ENCODE measurements at places on chromosomes 7 and 10.
A peak's percentile ranks its signal among the peaks of the same experiment; 100 is the strongest.

GRCh38 chr7:158550394-158550700 lies 37.3 kb downstream of the PTPRN2 start:
- no peak overlapping the region for H3K27ac ChIP-seq
- H3K27me3 ChIP-seq = no peaks in the 10 kb centered on the region
- H3K4me1 ChIP-seq = no peaks in the 10 kb centered on the region

- no peak overlapping the region for H3K27ac ChIP-seq
- no peaks in the 10 kb centered on the region for H3K36me3 ChIP-seq
- no peaks in the 10 kb centered on the region for H3K4me1 ChIP-seq
- no peak for DNase-seq
- no peak overlapping the region for H3K4me3 ChIP-seq
Measured at GRCh38 chr10:101099901-101100300, 31.2 kb upstream of the TLX1 start.

DNA sequence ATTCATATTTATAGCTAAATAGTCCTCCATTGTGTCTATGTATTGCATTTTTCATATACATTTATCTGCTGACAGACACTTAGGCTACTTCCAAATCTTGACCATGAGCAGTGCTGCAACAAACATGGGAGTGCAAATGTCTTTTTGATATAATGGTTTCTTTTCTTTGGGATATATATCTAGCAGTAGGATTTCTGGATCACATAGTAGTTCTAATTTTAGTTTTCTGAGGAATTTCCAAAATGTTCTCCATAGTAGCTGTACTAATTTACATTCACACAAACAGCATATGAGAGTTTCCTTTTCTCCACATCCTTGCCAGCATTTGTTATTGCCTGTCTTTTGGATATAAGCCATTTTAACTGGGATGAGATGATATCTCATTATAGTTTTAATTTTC lies 1521.3 kb downstream of the REEP3 start:
- H3K36me3 ChIP-seq = no peaks in the 10 kb centered on the region
- no peak overlapping the region for H3K4me3 ChIP-seq
- no peak for DNase-seq
- H3K27me3 ChIP-seq = no peaks in the 10 kb centered on the region

GRCh38 chr10:11789956-11790355 lies 33.2 kb upstream of the PROSER2 start:
- no peak overlapping the region for H3K4me3 ChIP-seq
- H3K27me3 ChIP-seq = peaks cover 14% of the 10 kb centered on the region
- H3K4me1 ChIP-seq = no peaks in the 10 kb centered on the region

GRCh38 chr10:15841696-15842095 lies 18.6 kb downstream of the MINDY3 start:
- H3K27ac ChIP-seq = no peak overlapping the region
- peaks cover 11% of the 10 kb centered on the region for H3K4me1 ChIP-seq
- 0 out of 2 replicates have a peak, but pooled peaks cover 4% of the 10 kb centered on the region for H3K36me3 ChIP-seq

GRCh38 chr7:95481271-95482165 lies 4.2 kb upstream of the ASB4 start:
- peaks cover 25% of the 10 kb centered on the region for H3K27me3 ChIP-seq
- no peak overlapping the region for H3K27ac ChIP-seq
- no peaks in the 10 kb centered on the region for H3K36me3 ChIP-seq

DNA sequence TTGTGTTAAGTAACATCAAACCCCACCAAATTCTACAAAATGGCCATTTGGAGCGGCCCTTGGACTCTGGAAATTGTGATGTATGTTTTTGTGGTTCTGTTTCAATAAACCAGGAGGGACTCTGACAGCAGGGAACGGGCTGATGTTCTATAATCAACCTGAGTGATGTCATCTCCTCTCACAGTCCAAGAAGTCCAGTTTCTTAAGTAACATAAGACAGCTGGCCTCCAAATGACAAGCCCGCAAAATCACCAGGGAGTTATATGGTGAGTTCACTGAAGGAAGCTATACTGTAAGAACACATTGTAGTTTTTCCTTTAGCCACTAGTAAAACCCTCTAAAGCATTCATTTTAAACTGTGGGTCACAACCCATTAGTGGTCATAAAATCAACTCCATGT lies 34.0 kb downstream of the GOT1 start:
- H3K36me3 ChIP-seq = 0 out of 2 replicates have a peak, but pooled peaks cover 9% of the 10 kb centered on the region
- peaks cover 49% of the 10 kb centered on the region for H3K4me1 ChIP-seq
- peak overlapping the region; percentile 57 for H3K4me3 ChIP-seq
- no peaks in the 10 kb centered on the region for H3K27me3 ChIP-seq
- peak overlapping the region; percentile 89 for H3K27ac ChIP-seq
- peak; percentile 70 for DNase-seq

- H3K27ac ChIP-seq = no peak overlapping the region
- DNase-seq = peak; percentile 28
- no peaks in the 10 kb centered on the region for H3K36me3 ChIP-seq
- peak overlapping the region; percentile 83 for H3K4me3 ChIP-seq
- peaks cover 14% of the 10 kb centered on the region for H3K4me1 ChIP-seq
- no peaks in the 10 kb centered on the region for H3K27me3 ChIP-seq
Measured at GRCh38 chr7:7970531-7971307, 2.1 kb downstream of the GLCCI1 start.

GRCh38 chr7:132654150-132654549 lies 77.9 kb upstream of the PLXNA4 start:
- no peak overlapping the region for H3K27ac ChIP-seq
- no peaks in the 10 kb centered on the region for H3K36me3 ChIP-seq
- H3K4me1 ChIP-seq = 0 out of 2 replicates have a peak, but pooled peaks cover 5% of the 10 kb centered on the region
- DNase-seq = peak; percentile 23
- peaks cover 7% of the 10 kb centered on the region for H3K27me3 ChIP-seq

DNA sequence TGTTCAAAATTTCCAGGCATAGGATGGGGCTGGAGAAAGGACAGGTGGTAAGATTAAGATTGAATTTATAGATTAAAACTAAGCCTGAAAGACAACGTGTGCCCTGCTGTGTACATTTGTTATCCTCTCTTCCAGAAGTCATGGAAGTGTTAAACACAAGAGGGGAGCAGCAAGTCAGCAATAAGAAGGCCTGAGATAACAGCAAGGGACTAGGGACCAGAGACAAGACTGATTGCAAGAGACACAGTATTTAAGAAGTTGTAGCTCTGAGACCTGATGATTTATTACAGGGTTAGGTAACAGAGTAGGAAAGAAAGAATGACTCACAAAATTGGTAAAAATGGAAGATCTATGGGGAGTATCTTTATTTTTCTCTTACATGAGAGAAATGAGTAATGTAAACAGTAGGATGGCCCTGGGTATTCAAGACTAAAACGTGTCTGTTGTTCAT lies 55.7 kb upstream of the COL1A2 start:
- H3K4me1 ChIP-seq = peaks cover 43% of the 10 kb centered on the region
- no peaks in the 10 kb centered on the region for H3K27me3 ChIP-seq
- H3K4me3 ChIP-seq = 0 out of 2 replicates have a peak overlapping the region, but pooled peaks have one; percentile 12
- DNase-seq = peak; percentile 79

DNA sequence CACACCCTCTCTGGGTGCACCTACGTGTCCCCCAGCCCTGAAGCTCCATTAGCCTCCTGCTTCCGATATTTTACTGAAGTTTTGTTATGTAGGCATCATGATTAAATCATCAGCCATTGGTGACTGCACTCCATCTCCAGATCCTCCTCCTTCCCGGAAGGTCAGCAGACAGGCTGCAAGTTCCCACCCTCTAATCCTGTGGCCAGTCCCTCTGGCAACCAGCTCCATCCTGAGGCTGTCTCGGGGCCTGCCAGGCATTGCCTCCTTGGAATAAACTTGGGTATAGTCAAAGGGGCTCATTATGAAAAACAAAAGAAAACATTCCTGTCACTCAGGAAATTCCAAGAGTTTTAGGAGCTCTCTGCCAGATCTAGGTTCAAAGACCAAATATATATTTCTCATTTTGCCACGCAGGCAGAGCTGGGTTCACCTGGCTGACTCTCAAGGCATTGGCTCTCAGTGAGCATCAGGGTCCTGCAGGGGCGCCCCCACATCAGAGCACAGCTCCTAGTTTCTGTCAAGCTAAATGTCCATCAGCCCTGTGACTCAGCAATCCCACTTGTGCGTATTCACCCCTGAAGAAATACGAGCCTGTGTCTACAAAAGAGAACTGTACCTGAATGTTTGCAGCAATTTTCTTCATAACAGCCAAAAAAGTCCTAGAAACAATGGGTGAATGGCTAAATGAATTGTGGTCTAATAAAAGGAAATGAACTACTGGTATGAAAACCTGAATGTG lies 27.4 kb upstream of the TMEM72 start:
- no peak overlapping the region for H3K27ac ChIP-seq
- DNase-seq = no peak
- no peaks in the 10 kb centered on the region for H3K36me3 ChIP-seq
- no peaks in the 10 kb centered on the region for H3K4me1 ChIP-seq
- no peaks in the 10 kb centered on the region for H3K27me3 ChIP-seq

GRCh38 chr10:132685921-132686680 lies 99.8 kb downstream of the NKX6-2 start:
- peaks cover 12% of the 10 kb centered on the region for H3K4me1 ChIP-seq
- no peak for DNase-seq
- H3K27me3 ChIP-seq = no peaks in the 10 kb centered on the region
- H3K27ac ChIP-seq = no peak overlapping the region
- H3K4me3 ChIP-seq = no peak overlapping the region

- no peaks in the 10 kb centered on the region for H3K27me3 ChIP-seq
- H3K27ac ChIP-seq = no peak overlapping the region
- DNase-seq = peak; percentile 55
- H3K4me1 ChIP-seq = peaks cover 20% of the 10 kb centered on the region
- H3K4me3 ChIP-seq = peak overlapping the region; percentile 8
Measured at GRCh38 chr7:36155811-36156361, 2.8 kb downstream of the EEPD1 start.

- no peaks in the 10 kb centered on the region for H3K27me3 ChIP-seq
- H3K4me1 ChIP-seq = no peaks in the 10 kb centered on the region
- no peak for DNase-seq
- H3K27ac ChIP-seq = no peak overlapping the region
- no peaks in the 10 kb centered on the region for H3K36me3 ChIP-seq
- H3K4me3 ChIP-seq = no peak overlapping the region
Measured at GRCh38 chr7:20340839-20341238, 10.1 kb downstream of the ITGB8 start.

GRCh38 chr7:22561321-22561811 lies 61.4 kb upstream of the STEAP1B start:
- DNase-seq = peak; percentile 100
- H3K27ac ChIP-seq = peak overlapping the region; percentile 83
- peak overlapping the region; percentile 45 for H3K4me3 ChIP-seq
- H3K27me3 ChIP-seq = no peaks in the 10 kb centered on the region
- peaks cover 59% of the 10 kb centered on the region for H3K4me1 ChIP-seq

GRCh38 chr7:110962374-110962773 lies 128.6 kb upstream of the LRRN3 start:
- no peak overlapping the region for H3K27ac ChIP-seq
- H3K4me1 ChIP-seq = peaks cover 9% of the 10 kb centered on the region
- no peaks in the 10 kb centered on the region for H3K27me3 ChIP-seq
- no peak for DNase-seq
- no peaks in the 10 kb centered on the region for H3K36me3 ChIP-seq

DNA sequence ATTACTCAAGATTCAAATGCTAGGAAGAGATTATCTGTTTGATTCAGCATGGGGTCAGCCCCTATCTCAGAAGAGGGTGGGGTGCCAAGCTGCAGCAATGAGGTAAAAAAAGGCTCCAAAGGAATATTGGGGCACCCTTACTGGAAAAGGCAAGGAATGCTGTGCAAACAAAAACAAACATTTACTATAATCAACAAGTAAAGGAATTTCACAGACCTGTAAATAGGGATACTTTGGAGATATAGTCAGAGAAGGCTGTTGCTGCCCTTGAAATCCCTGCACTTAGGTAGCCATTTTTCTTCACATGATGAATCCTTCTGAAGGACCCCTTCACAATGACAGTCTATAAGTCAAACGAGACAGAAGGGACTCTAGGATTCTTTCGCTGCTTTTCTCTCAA lies 10.6 kb upstream of the ADD3 start:
- H3K27ac ChIP-seq = no peak overlapping the region
- DNase-seq = no peak
- no peaks in the 10 kb centered on the region for H3K27me3 ChIP-seq
- H3K4me3 ChIP-seq = no peak overlapping the region
- H3K36me3 ChIP-seq = no peaks in the 10 kb centered on the region

DNA sequence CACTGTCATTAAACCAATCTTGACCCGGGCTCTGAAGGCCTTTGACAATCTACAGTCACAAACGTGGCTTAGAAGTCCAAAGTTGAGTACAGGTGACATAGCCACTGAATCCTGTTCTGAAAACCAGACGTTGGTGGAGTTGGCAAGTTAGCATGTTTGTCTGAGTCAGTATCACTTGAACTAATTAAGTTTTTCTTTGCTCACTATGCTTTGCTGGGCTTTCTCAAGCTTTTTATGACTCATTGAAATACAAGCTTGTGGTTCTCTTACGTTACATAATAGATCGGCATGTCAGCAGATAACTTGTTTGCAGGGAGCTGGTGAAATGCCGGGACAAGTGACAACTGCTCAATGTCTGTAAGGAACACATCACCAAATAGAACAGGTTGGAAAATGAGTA lies 53.8 kb downstream of the ARL5B start:
- H3K4me1 ChIP-seq = peaks cover 10% of the 10 kb centered on the region
- H3K27me3 ChIP-seq = no peaks in the 10 kb centered on the region
- H3K4me3 ChIP-seq = no peak overlapping the region
- no peak overlapping the region for H3K27ac ChIP-seq
- no peaks in the 10 kb centered on the region for H3K36me3 ChIP-seq

- peaks cover 80% of the 10 kb centered on the region for H3K36me3 ChIP-seq
- no peak overlapping the region for H3K4me3 ChIP-seq
- H3K27ac ChIP-seq = peak overlapping the region; percentile 34
- no peaks in the 10 kb centered on the region for H3K27me3 ChIP-seq
Measured at GRCh38 chr10:67936416-67936815, 52.0 kb downstream of the SIRT1 start.

- no peak overlapping the region for H3K4me3 ChIP-seq
- peaks cover 6% of the 10 kb centered on the region for H3K4me1 ChIP-seq
- DNase-seq = peak; percentile 36
- peaks cover 42% of the 10 kb centered on the region for H3K27me3 ChIP-seq
Measured at GRCh38 chr10:132888898-132889490, 53.4 kb downstream of the CFAP46 start.

- DNase-seq = no peak
- H3K27me3 ChIP-seq = no peaks in the 10 kb centered on the region
Measured at GRCh38 chr7:154867068-154867467, 135.9 kb downstream of the PAXIP1 start.

- H3K4me1 ChIP-seq = peaks cover 12% of the 10 kb centered on the region
- H3K4me3 ChIP-seq = no peak overlapping the region
- H3K27ac ChIP-seq = no peak overlapping the region
- no peaks in the 10 kb centered on the region for H3K27me3 ChIP-seq
- no peaks in the 10 kb centered on the region for H3K36me3 ChIP-seq
- peak; percentile 68 for DNase-seq
Measured at GRCh38 chr7:117274951-117275350, 47.9 kb downstream of the WNT2 start.

GRCh38 chr7:78953726-78954363 lies 499.6 kb downstream of the MAGI2 start:
- no peak overlapping the region for H3K4me3 ChIP-seq
- H3K27ac ChIP-seq = no peak overlapping the region
- no peaks in the 10 kb centered on the region for H3K4me1 ChIP-seq
- no peaks in the 10 kb centered on the region for H3K27me3 ChIP-seq
- no peaks in the 10 kb centered on the region for H3K36me3 ChIP-seq

Data from GM23248 (cell line).